ENCODE measurements at places on chromosomes 4 and X.

DNA sequence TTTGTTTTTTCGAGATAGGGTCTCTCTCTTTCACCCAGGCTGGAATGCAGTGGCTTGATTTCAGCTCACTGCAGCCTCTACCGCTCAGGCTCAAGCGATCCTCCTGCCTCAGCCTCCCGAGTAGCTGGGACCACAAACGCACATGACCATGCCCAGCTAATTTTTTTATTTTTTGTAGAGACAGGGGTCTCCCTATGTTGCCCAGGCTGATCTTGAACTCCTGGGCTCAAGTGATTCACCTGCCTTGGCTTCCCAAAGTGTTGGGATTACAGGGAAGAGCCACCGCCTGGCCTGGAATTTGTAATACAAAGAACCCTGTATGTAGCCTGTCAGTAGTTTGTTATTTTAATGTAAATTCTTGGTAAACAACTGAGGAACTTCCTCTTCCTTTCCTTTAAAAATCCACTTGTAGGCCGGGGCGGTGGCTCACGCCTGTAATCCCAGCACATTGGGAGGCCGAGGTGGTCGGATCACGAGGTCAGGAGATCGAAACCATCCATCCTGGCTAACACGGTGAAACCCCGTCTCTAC lies 119.5 kb downstream of the PHKA2 start:
- H3K4me1 ChIP-seq, result no peaks in the 10 kb centered on the region
- no peak for DNase-seq
- no peak overlapping the region for H3K4me3 ChIP-seq
- H3K36me3 ChIP-seq, result no peaks in the 10 kb centered on the region

DNA sequence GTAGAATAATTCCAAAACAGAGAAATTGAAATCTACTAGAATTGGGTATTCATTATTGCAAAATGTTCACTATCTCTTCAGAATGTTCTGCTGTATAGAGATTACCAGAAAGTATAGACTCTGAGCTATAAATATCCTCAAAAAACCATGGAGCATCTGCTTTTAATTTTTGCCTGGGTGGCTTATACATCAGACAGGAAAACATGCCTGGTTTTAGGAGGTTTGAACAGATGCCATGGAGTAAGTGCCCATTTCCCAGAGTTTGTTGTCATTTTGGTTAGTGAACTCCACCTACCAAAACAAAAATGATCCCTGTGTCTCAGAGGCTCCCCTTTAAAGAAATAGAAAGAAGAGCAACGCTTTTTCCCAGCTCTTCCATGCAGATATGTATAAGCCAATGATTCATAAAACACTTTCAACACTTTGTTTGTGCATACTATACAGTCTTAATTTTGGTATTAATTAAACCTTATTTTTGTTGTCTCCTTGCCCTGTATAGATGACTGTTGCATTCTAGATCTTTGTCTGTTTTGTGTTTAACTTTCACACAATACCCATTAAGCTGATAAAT lies 68.7 kb downstream of the MEPE start:
- H3K27me3 ChIP-seq, result peaks cover 4% of the 10 kb centered on the region
- DNase-seq, result no peak
- no peak overlapping the region for H3K27ac ChIP-seq
- H3K36me3 ChIP-seq, result no peaks in the 10 kb centered on the region

DNA sequence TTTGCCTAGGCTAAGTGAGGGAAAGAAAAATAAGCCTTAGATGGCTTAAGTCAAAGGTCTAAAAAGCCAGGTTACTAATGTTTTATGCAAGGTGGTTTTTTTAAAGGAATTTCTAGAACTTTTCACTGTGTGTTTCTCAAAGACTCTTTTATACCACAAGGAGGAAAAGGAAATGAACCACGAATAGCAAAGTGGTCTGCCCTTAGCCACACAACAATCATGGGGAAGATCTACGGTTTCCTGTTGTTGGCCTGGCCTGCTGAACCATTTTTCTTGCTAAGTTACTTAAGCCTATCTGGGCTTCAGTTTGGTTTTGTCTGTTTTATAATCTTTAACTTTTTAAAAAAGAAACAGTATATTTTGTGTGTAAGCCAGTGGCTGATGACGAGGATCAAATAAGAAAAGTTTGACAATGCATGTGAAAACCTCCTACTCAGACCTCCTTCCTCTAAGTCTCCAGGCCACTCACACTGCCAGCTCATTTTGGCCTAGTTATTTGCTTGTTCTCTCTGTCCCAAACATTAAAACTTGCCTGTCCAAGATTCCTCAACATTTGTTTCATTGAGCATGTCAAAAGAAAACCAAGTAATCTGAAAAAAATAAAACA lies 56.7 kb upstream of the COL25A1 start:
- H3K36me3 ChIP-seq, result peaks cover 13% of the 10 kb centered on the region
- peak overlapping the region; percentile 86 for H3K27ac ChIP-seq
- peak overlapping the region; percentile 48 for H3K4me3 ChIP-seq
- peak; percentile 66 for DNase-seq
- peaks cover 47% of the 10 kb centered on the region for H3K4me1 ChIP-seq

- H3K27me3 ChIP-seq, result no peaks in the 10 kb centered on the region
- no peak overlapping the region for H3K4me3 ChIP-seq
- no peaks in the 10 kb centered on the region for H3K4me1 ChIP-seq
- DNase-seq, result no peak
- no peaks in the 10 kb centered on the region for H3K36me3 ChIP-seq
- no peak overlapping the region for H3K27ac ChIP-seq
These were observed 33.2 kb downstream of the PPARGC1A start for GRCh38 chr4:23856630-23857029.

- no peak overlapping the region for H3K27ac ChIP-seq
- H3K36me3 ChIP-seq, result no peaks in the 10 kb centered on the region
- no peak overlapping the region for H3K4me3 ChIP-seq
- H3K4me1 ChIP-seq, result no peaks in the 10 kb centered on the region
These were observed 188.5 kb upstream of the FTHL17 start for GRCh38 chrX:31260351-31260750.

- no peaks in the 10 kb centered on the region for H3K36me3 ChIP-seq
- no peak overlapping the region for H3K4me3 ChIP-seq
- DNase-seq, result no peak
- no peaks in the 10 kb centered on the region for H3K27me3 ChIP-seq
- H3K27ac ChIP-seq, result no peak overlapping the region
- H3K4me1 ChIP-seq, result no peaks in the 10 kb centered on the region
These were observed 677.8 kb downstream of the ADGRL3 start for GRCh38 chr4:61877893-61878292.
